ENCODE measurements at places on chromosomes 1 and 21.
A peak's percentile ranks its signal among the peaks of the same experiment; 100 is the strongest.

DNA sequence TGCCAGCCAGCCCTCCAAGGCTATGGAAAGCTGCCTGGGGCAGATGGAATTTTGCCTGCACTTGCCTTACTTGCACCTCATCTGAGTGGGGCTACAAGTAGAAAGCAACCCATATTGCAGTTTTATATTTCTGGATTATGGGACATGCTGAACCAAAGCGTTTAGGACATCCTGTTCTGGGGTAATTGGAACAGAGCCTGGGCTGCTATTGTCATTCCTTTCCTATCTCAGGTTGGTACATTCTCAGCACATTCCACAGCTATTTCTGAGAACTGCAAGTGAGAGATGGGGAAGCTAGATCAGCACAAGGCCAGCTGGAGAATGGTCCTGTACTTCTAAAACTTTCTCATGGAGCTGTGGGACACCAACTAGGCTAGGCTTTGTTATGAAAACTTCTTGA is 713.8 kb downstream of the KCNT2 start:
- DNase-seq = no peak

DNA sequence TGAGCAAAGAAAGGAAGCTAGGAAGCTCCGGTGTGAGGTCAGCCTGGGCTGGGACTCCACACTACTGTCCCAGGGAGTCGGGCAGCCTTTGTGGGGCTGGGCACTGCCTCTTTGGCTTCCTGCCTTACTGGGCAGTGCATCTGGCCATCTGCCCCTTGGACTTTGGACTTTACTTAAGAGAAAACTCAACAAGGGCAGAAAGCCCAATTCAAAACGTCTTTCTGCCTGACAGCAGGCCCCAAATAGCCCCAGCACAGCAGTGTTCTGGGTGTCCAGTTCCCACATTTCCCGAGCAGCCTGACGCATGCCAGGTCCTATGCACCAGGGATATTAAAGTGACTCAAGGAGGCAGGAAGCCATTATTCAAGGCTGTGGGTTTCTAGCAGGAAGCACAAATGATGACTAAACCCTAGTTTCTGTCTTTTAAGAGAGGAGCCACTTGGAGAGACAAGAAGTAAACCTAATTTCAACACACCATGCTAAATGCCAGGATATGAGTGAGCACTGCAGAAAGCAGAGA is 37.9 kb upstream of the EDEM3 start:
- no peak for DNase-seq

DNA sequence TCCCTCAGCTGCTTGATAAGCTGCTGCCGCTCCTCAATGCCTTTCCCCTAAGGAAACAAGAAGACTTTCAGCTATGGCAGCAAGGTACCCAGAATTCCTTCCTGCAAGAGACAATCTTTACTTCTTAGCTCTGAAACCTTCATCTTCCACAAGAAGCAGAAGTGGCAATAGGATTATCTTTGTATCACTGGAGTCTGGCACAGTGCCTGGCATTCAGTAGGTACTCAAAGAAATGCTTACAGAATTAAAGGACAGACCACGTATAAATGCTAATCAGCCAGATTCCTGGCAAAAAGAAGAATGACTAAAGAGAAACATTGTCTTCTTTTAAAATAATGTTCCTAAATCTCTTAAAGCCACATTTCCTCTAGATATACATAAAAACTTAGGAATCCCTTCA is 43.7 kb downstream of the SLC27A3 start:
- DNase-seq = no peak

- no peak for DNase-seq
Measured at GRCh38 chr1:16139473-16139962, 16.4 kb downstream of the EPHA2 start.

GRCh38 chr1:42961312-42962091 is 2.8 kb upstream of the SLC2A1 start:
- no peak for DNase-seq

- no peak for DNase-seq
Measured at GRCh38 chr1:64263335-64263734, 59.9 kb downstream of the UBE2U start.

- DNase-seq = peak; percentile 71
Measured at GRCh38 chr1:208238710-208239472, 5.3 kb downstream of the PLXNA2 start.

- peak; percentile 37 for DNase-seq
Measured at GRCh38 chr1:173478094-173478674, 1.0 kb downstream of the PRDX6 start.

DNA sequence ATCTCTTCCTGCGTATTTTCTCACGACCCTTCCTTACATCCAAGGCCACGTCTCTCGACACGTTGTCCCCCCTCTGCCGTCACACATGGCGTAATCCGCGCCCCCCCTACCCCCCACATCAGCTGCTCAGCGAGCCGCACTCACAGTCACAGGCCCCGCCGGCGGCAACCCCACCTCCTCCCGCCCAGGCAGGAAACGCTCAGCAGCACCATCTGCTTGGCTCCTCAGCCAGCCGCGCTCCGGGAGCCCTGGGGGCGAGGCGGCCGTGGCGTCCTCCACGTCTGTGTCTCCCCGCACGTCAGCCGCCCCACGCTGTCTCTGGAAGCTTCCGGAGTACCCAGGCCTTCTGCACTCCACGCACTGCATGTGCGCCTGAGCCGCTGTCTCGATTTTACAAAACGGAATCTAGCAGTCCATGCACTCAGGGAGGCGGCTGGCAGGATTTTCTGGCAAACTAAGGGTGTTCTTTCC is 64.6 kb downstream of the SIK1 start:
- peak; percentile 64 for DNase-seq

- DNase-seq = no peak
Measured at GRCh38 chr1:158185770-158186169, 5.1 kb downstream of the CD1D start.

DNA sequence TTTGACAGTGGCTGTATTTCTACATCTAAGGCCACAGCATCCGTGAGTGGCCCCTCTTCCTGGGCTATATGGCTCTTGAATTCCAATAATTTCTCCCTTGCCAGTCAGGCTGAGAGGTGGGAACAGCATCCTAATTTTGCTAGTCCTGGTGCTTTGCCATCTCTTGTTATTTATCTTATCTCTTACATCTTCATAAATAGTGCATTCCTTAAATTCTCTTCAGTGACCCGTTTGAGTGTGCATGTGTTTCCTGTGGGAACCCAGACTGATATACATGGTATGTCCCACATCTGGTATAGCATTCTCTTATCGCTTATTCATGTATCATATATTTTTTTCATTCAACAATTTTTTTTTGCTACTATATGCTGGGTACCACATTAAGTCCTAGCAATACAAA is 9.9 kb downstream of the S100A11 start:
- no peak for DNase-seq

GRCh38 chr1:247156787-247157232 is 15.0 kb downstream of the ZNF124 start:
- DNase-seq = no peak

GRCh38 chr1:180863158-180863775 is 49.4 kb upstream of the KIAA1614 start:
- DNase-seq = peak; percentile 49

DNA sequence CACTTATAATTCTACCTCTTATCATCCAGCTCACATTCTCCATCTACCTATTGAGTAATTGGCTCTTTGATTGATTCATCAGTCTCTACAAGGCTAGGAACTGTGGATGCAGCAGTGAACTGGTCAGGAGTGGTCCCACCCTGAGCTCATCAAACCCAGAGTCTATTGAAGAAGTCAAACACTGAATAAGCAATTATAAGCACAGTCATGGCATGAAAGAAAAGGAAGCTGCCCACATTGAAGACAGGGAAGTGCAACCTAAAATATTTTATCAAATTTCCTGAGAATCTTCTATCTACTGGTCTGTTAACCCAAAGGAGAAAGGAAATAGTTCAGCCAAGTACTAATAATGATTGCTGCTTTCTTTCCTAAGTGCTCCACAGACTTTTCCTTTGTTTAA is 35.7 kb downstream of the ACP6 start:
- no peak for DNase-seq

DNA sequence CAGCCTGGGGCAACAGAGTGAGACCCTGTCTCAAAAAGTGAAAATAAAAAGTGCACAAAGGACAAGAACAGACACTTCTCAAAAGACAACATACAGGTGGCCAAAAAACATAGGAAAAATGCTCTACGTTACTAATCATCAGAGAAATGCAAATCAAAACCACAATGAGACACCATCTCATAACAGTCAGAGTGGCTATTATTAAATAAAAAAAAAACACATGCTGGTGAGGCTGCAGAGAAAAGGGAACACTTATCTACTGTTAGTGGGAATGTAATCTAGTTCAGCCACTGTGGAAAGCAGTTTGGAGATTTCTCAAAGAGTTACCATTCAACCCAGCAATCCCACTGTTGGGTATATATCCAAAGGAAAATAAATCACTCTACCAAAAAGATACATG is 173.2 kb downstream of the SMYD3 start:
- DNase-seq = no peak

DNA sequence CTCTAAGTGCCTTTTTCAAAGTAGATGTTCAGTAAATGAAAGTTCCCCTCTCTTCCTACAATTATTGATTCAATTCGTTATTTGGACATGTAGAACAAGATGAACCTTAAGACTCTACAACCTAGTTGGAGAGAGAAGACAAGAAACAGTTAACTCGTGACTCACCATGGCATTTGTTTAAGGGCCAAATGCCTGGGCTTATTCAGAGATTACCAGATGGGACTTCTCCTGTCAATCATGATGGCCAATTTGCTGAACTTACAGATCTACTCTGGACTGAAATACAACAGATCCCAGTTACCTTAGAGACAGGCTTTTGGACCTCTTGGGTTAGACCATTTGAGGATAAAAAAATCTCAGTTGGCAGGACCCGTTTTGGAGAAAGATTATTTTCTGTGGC is 93.5 kb downstream of the C1orf94 start:
- DNase-seq = no peak

DNA sequence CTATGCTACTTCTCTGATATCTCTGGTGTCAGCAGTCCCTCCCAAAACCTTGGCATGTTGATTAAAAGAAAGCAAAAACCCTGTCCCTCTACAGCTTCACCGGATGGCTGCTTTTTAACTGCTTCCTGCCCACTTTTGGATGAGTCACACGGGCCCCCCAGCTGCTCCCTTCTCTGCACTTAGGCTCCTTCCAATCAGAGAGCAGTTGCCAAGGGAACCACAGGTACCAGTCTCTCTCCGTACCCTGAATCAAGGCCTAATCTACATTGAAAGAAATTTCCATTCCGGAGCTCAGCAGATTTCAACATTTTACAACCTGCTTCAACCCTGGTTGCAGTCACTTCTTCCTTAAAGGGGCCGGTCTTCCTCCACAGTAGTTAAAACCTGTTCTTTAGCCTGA is 70.6 kb upstream of the GJB5 start:
- DNase-seq = no peak
